Stimulated activated effector memory CD8-positive, alpha-beta T cell treated with anti-CD3 and anti-CD28 coated beads, Interleukin-12 subunit alpha, Interleukin-12 subunit beta, amount 100 ng/mL, for 72 hours (primary cell): ENCODE measurements at places on chromosomes 7 and 10.
A peak's percentile ranks its signal among the peaks of the same experiment; 100 is the strongest.

- no peak for DNase-seq
Measured at GRCh38 chr10:11434324-11434723, 177.1 kb downstream of the USP6NL start.

DNA sequence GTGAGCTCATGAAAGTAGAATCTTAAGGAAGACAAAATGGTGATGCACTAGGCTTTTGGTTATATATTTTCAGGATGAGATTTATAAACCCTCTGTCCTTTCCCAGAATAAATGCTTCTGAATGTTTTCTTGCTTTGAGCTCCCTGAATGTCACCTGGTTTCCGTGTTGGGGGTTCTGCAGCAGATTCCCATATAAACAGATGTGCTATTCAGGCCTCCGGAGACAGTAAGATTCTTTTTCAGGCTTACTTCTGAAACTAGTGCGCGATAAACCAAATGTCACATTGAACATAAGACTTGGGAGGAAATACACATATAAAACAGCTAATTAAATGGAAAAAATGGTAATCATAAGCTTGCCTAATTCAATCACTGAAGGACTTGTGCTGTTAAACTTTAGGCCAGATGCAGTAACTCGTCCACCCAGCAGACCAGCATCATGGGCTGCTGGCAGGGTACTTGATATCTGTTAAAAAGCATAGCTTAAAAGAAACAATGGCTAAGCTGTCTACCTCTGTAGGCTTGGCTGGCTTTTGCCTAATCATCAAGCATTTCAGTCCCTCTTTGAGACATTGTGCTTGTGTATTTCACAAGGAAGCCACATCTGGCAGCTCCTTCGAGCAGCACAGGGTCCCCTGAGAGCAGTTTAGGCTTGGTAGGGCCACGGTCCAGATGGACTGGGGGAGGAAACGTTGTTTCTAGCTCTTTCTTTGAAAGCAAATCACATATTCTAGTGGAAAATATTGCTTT lies 281.2 kb upstream of the KIAA1217 start:
- DNase-seq: no peak

GRCh38 chr10:36116731-36117130 lies 474.6 kb upstream of the FZD8 start:
- no peak for DNase-seq

- no peak for DNase-seq
Measured at GRCh38 chr7:10257438-10257837, 716.2 kb upstream of the PHF14 start.

- DNase-seq: no peak
Measured at GRCh38 chr10:115125505-115125904, 32.3 kb downstream of the ATRNL1 start.

GRCh38 chr10:48343921-48344598 lies 37.6 kb downstream of the MAPK8 start:
- no peak for DNase-seq

DNA sequence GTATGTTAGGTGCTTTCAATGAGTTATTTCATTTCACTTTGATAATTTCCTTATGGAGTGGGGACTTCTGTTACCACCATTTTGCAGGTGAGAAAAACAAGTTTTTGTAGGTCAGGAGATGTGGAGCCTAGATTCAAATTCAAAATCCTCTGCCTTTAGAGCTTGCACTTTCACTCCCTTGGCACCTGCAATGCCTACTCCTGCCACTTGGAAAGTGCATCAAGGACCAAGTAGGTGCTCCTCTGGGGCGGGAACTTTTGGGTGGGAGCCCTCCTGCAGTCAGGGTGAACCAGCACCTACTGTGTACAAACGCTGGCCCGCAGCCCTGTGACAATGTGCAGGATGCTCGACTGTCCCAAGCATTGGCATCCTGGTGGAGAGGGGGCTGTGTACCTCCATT lies 199.0 kb downstream of the EMX2 start:
- DNase-seq: no peak

- DNase-seq: no peak
Measured at GRCh38 chr10:128022261-128023196, 103.7 kb downstream of the MKI67 start.

DNA sequence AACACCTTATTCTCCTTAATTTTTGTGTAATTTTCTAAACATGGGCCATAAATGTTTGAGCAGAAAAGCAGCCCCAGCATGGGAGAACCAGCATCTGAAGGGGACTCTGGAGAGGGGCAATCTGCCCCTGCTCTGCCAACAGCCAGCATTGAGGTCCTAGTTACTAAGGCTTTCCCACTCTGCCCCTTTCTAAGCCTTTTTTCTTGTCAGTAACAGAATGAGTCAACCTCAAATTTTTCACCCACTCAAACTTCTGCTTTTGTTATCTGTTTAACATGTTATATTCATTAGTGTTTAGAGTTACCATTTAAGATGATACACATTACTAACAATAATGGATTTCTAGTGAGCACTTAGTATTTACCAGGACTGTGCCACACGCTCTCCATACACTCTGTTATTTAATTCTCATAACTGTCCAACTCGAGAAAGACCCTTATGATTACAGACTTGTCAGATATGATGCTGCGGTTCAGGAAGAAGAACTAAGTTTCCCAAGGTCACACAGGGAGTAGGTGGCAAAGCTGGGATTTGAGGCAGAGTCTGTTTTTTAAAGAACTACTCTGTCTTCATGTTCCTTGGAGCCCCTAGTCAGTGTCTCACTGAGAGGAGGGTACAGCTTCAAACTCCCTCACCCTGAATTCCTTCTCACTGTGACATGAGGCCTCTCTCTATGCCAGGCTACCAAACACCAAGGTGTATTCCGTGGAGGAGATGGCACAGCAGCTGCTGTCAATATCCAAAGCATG lies 19.9 kb upstream of the GPAM start:
- DNase-seq: no peak

DNA sequence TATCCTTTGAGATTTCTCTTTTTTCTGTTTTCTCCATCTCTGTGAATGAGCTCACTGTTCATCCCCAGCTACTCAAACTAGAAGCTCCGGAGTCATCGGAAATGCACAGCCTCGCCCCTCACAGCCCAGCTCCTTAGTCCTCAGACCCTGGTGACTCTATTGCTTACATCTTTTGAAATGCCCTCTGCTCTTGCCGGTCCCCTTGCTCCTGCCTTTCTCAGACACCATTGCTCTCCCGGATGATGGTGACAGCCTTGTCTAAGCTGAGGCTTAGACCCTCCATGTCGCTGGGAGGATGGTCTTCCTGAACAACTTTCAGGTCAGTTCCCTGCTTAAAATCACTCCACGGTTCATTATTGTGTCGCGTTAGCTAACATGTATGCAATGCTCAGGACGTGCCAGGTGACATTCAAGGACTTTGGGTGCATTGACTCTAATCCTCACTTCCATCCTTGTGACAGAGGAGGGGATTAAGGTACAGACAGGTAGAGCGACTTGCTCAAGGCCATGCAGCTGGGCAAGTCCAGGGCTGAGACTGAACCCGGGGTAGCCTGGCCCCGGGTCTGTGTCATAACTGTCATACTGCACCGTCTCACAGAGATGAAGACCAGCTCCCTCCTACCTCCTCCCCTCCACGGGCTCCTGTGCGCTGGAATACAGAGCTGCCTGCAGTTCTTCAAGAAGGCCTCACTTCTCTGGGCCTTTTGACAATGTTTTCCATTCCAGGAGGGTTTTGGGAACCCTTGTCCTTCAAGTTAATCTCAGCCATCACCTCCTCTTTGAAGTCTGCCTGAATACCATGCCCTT lies 4.3 kb upstream of the UCMA start:
- no peak for DNase-seq

GRCh38 chr10:111545861-111546605 lies 469.2 kb downstream of the ADRA2A start:
- no peak for DNase-seq

GRCh38 chr10:33295851-33296250 lies 38.6 kb downstream of the NRP1 start:
- no peak for DNase-seq

GRCh38 chr7:140402178-140402835 lies 1.6 kb upstream of the RAB19 start:
- DNase-seq: no peak

GRCh38 chr7:112897839-112898431 lies 107.7 kb upstream of the TMEM168 start:
- DNase-seq: no peak

GRCh38 chr7:39621261-39621660 lies 2.1 kb upstream of the RALA start:
- no peak for DNase-seq

DNA sequence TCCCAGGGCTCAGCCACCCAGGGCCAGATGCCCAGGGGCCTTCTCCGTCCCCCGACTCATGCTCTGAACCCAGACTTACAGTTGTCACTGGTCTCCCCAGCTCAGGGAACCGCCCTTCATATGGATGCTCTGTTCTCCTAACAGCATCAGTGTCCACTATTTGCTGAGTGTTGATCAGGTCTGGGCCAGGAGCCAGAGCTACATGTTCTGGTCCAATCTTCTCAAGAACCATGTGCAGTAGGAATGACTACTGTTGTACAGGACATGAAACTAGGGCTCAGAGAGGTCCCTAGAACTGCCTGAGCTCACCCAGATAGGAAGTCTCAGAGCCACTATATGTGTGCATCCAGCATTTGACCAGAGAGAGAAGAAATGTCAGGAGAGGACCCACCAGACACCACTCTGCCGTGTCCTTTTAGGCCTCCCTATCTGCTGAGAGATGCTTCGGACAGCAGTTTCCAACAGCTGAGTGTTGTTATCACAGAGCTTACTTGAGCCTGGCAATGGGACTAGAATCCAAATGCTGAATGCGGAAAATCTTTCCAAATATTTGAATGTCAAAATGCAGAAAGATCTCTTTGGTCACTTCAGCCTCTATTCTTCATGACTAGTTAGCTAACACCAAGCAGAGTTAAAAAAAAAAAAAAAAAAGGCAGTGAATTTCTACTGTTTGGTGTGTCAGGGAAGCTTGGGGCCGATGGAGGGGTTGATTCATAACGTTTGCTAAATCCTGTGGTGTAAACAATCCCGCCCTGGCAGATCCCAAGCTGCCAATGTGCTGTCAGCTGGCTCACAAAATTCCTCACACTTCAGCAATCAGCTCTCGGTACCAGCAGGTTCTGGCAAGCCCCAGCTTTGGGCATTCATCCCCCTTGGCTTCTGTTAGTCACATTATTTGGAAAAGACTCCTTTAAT lies 246.1 kb downstream of the TNS3 start:
- DNase-seq: no peak

- DNase-seq: no peak
Measured at GRCh38 chr7:8129318-8129659, 132.7 kb downstream of the ICA1 start.

GRCh38 chr7:17027789-17028152 lies 146.0 kb upstream of the AGR3 start:
- no peak for DNase-seq

DNA sequence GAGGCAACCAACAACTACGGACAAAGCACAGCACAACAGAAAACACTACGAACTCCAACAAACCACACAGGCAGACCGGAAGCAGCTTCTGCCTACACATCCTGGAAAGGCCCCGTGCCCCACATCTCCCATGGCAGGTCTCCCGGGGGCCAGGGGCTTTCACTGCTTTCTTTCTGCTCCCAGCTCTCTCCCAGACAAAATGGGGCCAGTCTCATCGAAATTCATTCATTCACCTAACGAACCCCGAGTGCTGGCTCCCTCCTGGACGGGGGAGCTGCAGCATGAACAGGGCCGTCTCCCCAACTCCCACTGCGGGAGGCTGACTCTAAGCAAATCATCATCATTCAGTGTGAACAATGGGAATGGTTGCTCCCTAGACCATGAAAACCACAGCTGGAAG lies 47.6 kb upstream of the NANOS1 start:
- DNase-seq: no peak

DNA sequence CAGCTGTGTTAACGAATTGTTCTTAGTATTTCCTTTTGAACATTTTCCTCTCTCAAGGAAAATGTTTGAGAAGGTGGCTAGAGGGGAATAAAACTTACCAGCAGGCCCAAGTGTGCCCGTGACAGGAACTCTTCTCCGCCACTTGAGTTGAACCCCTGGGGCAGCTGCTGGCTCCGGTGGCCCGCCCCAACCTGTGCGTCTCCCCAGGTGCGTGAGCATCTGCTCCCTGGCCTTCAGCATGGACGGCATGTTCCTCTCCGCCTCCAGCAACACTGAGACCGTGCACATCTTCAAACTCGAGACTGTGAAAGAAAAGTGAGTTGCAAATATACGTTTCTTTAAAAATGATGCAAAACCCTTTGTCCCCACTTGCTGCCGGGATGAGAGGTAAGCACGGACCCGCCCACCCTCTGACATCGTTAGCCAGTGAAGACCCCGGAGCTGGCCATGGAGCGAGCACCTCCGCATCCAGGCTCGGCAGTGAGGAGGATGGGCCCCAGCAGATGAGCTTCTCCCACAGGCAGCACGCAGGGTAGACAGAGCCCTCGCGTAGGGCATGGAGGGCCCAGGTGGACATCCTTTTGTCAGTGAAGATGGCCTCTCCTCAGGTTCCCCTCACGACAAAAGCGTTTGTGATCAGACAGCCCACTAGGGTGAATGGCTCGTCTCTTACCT lies 35.7 kb downstream of the WIPI2 start:
- DNase-seq: no peak

- DNase-seq: no peak
Measured at GRCh38 chr10:30034433-30035137, 24.8 kb downstream of the JCAD start.

DNA sequence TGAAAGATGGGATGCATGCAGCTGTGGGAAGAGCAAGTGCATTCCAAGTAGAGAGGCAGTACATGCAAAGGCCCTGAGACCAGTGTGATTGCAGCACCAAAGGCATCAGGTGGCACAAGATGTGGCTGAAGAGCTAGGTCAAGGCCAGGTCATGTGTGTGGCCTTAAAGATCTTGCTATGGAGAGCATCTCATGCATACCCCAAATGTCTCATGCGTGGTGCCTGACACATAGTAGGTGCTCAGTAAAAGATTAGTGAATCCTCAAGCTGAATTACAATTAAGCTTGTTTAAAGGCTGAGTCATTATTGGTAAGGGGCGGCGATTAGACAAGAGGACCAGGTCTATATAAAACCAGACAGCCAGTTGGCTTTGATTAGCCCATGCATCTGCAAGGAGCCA lies 336.6 kb downstream of the FGFR2 start:
- no peak for DNase-seq

GRCh38 chr7:151900986-151901621 lies 24.2 kb upstream of the PRKAG2 start:
- no peak for DNase-seq

DNA sequence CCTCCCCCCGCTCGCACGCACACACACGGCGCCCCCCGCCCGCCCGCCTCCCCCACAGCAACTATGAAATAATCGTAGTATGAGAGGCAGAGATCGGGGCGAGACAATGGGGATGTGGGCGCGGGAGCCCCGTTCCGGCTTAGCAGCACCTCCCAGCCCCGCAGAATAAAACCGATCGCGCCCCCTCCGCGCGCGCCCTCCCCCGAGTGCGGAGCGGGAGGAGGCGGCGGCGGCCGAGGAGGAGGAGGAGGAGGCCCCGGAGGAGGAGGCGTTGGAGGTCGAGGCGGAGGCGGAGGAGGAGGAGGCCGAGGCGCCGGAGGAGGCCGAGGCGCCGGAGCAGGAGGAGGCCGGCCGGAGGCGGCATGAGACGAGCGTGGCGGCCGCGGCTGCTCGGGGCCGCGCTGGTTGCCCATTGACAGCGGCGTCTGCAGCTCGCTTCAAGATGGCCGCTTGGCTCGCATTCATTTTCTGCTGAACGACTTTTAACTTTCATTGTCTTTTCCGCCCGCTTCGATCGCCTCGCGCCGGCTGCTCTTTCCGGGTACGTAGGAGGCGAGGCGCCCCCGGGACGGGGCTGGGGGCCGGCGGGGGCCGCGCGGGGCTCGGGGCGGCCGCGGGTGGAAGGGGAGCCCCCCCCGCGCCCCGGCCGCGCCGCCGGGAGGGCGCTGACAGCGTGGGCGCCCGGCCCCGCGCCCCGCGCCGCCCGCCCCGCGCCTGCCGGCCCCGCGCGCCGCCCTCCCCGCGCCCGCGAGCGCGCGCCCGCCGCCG lies 441 bp downstream of the BMI1 start:
- peak; percentile 84 for DNase-seq
